Glutamatergic neuron (in vitro differentiated cells): ENCODE measurements at places on chromosomes 6 and 20. TPM values are rescaled to one million over a fixed set of nuclear protein-coding genes. Genes with fewer than 3 reads are reported as not detected.

DNA sequence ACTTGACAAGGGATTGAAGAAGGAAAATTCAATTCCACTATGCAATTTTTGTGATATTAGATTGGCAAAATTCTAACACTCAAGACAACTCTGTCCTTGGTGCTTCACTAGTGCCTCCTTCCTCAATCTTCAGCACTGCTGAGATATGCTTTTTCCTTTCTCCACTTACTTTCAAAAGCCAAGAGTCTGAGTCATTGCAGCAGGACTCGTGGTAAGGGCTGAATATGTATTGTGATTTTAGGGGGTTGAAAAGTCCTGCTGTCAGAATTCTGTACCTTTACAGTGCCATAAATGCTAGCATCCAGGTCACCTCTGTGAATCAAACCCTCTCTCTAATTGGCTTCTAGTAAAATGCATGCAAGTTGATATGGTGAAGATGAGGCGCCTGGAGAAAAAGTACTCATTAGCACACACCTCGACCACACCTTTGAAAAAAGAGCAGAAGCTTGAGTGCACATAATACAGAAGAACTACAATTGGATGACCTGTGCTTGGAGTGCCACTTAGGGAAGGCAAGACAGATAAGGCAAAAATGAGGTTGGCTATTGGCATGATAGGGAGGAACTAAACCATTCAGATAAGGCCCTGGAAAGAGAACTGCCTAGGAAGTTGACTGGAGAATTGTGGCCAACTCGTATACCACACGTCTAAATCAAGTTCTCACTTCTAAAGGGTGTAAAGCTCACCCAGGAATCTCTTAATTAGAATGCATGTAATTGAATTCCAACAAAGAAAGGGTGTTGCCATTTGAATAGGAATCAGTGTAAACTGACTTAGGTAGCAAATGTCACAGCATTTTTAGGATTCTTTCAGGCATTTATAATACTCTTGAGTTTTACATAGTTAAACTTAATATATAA is 43.6 kb upstream of the FAM83B start:
- DNase-seq: no peak

DNA sequence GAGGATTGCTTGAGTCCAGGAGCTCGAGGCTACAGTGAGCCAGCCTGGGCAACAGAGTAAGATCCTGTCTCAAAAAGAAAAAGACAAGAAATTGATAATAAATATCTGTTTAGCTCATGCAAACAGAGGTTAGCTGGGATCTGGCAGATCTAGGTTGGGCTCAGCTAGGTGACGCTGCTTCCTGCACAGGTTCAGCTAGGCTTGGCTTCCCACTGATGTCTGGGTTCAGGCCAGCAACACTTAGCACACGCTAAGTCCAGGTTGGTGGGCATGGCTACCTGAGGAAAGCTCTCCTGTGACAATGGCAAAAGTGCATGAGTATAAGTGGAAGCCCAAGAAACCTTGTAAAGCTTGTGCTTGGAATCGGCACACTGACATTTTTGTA is 48.7 kb downstream of the RIN2 start:
- no peak for DNase-seq

GRCh38 chr6:144017166-144018094 is 9.4 kb upstream of the PLAGL1 start:
- DNase-seq: no peak

GRCh38 chr20:48740712-48741111 is 87.1 kb downstream of the PREX1 start:
- no peak for DNase-seq

ATP5F1E gene
- 53.5 TPM for total RNA-seq

LY6G6C gene
- 1.8 TPM for total RNA-seq

- DNase-seq: peak; percentile 47
Observed at GRCh38 chr6:161200610-161201370, 73.1 kb downstream of the AGPAT4 start.

- DNase-seq: no peak
Observed at GRCh38 chr20:32357375-32357868, 709 bp upstream of the ASXL1 start.

NNAT gene
- 1,047 TPM for total RNA-seq

DNA sequence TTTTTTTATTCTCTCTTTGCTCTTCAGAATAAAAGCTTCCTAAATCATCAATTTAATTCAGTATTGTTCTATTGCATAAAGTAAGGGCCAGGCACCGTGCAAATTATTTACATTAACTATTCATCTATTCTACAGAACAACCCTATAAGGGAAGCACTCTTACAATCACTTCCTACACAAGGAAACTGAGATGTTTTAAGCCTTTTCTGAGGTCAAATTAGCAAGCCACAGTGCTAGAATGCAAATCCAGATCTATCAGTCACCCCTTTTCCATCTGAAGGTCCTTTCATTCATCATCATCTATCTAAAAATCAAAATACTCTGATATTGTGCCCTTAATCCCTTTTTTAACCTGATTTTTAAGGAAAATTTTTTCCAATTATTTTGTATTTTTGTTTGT is 31.2 kb downstream of the FRK start:
- DNase-seq: no peak

GRCh38 chr6:121435444-121436069 is at the start of gene GJA1:
TSS of gene GJA1 (plus strand) at chr6:121435646. CDS start at chr6:121446848, 11,202 bp downstream.
- no peak for DNase-seq

DNA sequence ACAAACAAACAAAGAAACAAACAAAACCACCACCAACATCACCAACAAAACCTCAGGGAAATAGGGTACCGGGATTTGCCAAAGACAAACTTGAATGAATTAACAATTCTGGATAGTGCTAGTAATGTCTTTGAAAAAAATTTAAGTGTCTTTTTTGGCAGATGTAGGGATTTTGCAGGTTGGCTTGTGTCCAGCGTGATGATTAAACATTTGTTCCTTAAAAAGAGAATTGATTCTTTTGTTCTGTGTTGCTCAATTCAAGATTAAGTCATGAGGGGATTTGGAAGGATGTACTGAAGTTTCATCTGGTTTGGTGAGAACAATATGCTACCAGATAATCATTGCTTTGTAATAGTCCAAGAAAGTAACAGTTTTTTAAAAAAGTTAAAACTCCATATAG is 125.1 kb upstream of the HS3ST5 start:
- no peak for DNase-seq

ATP6V1G2 gene
- 95.6 TPM for total RNA-seq

BIRC7 gene
- total RNA-seq: not detected

DNA sequence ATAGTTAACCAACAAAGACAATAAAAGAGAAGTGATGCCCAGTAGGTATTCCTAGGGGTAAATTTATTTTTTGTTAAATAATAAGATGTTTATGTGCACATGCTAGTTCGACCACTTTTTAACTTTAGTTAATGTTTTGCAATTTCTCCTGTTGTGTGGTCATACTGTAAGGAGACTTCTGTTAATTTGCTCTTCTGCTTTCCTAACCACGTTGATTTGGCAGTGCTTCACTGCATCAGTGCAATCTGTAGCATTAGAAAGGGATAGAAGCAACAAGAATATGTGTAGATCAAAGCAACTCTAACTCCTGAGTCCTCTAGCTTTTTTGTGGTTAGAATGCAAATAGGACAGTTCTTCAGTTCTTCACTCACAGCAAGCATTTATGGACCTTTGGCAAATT is 13.9 kb downstream of the MYB start:
- no peak for DNase-seq

CCN6 gene
- total RNA-seq: not detected

- DNase-seq: no peak
Observed at GRCh38 chr20:59333951-59334350, 33.5 kb downstream of the EDN3 start.

DNA sequence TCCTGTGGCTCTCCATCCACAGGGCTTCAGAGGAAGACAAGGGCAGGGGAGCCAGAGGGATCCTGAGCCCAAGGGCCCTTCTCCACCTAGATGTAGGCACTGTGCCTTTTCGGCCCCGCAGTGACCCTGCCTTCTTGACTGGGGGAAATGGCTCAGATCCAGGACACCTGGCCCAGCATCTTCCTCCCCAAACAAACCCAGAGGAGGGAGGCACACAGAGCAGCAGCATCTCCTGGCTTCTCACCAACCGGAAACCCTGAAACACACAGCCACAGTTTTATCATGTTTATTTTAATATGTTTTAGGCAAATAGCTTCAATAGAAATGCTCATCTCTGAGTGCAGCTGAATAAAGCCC is 84.5 kb upstream of the LRFN2 start:
- DNase-seq: no peak

- peak; percentile 77 for DNase-seq
Observed at GRCh38 chr20:34536798-34537394, 20.7 kb downstream of the DYNLRB1 start.

GRCh38 chr20:2800521-2801285 is at the start of gene CPXM1:
TSS of gene CPXM1 (minus strand) at chr20:2800627. CDS start at chr20:2800572, 55 bp downstream.
- peak; percentile 64 for DNase-seq

DNA sequence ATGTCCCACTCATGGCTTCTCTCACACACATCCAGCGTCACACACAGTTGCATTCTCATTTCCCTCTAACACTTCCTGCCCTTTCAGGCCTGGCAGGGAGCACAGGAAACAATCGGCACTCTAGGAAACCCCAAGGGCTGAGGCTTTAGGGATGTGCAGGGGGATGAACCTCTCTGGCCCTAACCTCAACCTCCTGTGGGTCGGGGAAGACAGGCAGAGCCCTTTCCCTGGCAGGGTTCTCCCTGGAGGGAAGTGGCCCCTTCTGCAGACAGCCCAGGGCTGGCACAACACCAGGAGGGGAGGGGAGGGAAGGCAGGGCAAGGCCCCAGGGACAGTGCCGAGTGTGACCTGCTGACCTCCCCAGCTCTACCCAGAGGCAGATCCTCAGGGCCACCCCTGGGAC is 2.7 kb downstream of the TEAD3 start:
- DNase-seq: peak; percentile 46

DNA sequence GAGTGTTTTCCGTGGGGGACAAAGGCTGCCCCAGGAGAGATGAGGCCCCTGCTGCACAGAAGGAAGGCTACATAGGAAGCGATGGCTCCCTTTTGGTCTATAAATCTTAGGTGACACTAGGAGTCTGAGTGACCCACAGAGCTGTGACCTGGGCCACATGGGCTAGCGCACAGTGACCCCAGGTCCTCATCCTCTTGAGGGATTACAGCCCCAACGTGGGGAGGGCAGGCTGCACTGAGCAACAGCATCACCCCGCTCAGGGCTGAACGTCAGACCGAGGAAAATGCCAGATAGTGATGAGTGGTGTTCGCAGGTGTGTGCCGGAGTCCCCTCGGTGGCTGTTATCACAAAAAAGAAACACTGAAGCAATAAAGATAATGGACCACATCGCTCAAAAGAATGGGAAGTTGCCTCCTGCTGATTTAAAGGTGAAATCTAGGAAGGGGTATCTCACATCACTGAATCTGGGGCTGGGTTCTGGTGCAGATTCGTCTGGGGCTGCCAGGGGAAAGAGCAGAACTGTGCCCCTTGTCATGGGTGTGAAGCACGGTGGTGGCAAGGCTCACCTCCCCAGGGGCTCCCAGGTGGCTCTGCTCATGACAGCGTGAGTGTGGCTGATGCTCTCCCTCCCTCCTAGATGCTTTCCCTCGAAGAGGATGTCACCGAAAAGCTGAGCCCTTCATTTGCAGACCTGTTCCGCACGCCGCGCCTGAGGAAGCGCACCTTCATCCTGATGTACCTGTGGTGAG is 14.5 kb downstream of the SLC22A1 start:
- DNase-seq: no peak

- no peak for DNase-seq
Observed at GRCh38 chr6:133337308-133337707, 96.2 kb downstream of the EYA4 start.

OGFRL1 gene
- total RNA-seq: 21.4 TPM

DNA sequence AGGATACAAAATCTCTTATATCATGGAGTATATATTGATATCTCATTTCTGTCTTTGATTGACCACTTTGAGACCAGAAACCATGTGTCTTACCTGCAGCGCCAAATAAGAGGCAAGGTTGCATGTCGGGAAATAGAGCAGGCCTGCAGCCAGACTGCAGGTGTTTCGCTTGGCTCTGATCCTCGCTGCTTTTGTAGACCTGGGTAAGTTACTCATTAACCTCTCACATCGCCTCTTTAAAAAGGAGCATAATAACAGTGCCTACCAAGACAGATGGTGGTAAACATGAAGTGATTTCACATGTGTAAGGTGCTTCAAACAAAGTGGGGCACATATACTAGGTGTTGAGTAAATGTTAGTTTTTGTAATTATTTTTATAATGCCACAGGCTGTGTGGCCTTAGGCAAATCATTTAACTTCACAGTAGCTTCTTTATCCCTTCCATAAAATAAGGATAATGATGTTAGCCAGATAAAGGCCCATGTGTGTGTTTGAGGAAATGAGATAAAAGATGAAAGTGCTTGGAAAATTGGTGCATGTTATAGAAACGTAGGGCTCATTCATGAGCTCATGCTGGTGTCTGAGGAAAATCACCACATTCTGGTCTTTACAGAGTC is 248.8 kb upstream of the MAP3K7 start:
- no peak for DNase-seq

DNA sequence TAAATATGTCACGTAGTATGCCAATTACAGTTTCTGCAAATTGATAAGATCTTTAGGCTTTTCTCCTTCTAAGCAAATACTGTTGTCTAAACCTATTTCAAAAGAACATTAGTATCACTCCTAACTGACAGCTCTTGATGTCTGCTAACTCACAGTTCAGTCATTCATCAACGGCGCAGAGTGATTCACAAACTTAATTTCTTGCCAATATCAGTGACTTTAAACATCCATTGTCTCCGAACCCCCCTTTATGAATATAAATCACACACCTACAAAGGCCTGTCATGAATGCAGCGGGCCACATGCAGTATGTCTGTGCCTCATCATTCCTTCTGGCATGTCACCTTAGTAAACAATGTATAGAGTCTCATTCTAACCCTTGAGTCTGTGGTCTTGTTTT is 420.6 kb downstream of the CDC5L start:
- DNase-seq: no peak

- no peak for DNase-seq
Observed at GRCh38 chr6:81614292-81614691, 138.2 kb downstream of the TENT5A start.

DNA sequence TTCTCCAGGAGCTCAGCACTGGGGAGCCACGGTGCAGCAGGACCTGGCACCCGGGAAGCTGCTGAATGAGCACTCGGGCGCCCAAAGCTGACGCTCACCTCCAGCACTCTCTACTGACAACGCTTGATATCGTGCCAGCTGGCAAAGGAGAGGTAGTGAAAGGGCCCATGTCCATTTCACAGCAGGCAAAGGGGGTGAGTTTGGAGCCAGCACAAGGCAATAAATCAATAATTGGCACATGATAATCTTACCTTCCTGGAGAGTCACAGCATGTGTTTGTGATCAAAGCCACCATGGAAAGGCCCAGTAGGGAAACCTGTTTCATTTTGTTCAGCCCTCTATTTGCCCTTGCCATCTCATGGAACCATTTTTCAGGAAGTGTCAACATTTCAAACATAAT is 23.3 kb upstream of the SMIM26 start:
- no peak for DNase-seq

DNA sequence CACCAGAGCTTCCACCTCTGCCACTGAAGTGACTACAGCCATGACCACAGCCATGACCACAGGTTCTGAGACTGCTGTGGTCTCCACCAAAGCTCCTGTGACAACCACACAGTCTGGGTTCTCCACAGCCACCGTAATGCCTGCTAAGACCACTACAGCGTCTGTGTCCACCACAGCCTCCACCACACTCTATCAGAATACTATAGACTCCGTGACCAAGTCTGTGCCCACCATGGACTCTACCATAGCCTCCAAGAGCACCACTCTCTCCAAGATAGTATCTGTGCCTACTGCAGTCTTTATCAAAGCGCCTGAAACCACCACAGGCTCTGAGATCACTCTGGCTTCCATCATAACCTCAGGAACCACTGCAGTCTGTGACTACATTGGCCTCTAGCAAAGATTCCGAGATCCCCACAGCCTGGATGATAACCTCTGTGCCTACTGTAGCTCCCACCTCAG is 18.3 kb upstream of the MUC21 start:
- DNase-seq: no peak

BPIFB2 gene
- not detected for total RNA-seq

SCRT2 gene
- 28.0 TPM for total RNA-seq

- DNase-seq: no peak
Observed at GRCh38 chr20:58076405-58076804, 152.0 kb downstream of the ANKRD60 start.
